ENCODE measurements at places on chromosomes 3 and 15.

DNA sequence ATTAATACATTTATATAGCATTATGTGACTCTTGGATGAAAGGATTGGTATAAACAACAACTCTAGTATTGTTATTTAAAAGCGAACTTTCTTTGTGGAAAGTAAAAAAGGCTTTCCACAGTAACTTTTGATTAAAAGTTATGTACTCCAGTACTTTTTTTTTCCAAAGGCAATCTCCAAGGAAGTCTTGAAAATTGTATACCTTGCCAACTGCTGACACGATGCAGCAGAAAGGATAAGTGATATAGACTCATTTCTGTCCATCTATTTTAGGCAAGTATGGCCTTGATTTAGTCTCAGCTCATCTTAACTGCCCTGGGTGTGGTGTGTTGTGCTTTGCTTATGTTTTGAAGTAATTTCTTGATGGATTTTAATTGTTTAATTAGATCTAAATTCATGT is 79.7 kb downstream of the OTOL1 start:
- no peak for DNase-seq

DNA sequence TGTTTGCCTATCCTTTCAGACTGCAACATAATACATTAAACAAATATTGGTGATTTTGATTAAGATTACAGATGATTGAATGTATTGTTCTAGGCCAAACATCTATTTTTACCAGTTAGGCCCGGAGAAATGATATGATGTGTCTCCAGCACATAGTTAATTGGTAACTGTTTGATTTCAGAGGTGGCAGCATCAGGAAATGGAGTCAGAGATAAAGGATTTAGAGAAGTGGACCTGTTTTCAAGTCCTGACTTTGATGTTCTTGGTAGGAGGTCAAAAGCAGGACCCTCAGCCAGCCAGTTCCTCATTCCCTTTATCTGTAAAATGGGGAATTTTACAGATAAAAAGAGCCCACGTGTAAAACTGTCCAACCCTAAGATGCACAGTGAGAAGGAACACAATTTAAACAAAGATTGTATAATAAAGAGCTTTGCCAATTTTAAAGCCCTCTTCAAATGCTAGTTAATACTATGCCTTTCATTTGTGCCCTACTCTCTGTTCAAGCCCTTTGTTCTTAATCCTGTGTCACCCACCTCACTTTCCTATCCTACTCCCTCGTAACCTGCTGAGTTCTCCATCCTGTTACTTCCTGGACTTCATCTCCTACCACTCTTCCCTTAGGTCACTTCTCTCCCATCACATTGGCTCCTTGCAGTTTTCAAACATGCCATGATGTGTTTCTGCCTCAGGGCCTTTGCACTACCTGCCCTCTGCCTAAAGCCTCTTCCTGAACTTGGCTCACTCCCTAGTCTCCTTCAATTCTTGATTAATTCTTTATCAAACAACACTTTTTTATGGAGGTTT is 2.5 kb downstream of the TMEM212 start:
- no peak for DNase-seq

DNA sequence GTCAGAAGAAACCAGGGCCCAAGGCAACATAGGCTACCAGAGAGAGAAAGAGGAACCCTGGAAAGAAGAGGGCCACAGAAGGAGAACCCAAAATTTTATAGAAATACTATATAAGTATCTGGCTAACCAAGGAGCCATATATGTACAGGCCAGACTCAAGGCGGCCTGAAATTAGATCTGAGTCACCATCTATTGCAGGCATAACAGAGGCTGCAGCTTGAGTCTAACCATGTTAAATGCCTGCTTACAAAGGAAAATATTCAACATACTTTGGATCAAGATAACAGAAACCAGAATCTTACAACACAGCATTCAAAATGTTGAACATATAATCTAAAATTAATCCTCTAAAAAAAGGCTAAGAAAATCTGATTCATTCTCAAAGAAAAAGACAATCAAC is 23.1 kb downstream of the IGSF11 start:
- no peak for DNase-seq

DNA sequence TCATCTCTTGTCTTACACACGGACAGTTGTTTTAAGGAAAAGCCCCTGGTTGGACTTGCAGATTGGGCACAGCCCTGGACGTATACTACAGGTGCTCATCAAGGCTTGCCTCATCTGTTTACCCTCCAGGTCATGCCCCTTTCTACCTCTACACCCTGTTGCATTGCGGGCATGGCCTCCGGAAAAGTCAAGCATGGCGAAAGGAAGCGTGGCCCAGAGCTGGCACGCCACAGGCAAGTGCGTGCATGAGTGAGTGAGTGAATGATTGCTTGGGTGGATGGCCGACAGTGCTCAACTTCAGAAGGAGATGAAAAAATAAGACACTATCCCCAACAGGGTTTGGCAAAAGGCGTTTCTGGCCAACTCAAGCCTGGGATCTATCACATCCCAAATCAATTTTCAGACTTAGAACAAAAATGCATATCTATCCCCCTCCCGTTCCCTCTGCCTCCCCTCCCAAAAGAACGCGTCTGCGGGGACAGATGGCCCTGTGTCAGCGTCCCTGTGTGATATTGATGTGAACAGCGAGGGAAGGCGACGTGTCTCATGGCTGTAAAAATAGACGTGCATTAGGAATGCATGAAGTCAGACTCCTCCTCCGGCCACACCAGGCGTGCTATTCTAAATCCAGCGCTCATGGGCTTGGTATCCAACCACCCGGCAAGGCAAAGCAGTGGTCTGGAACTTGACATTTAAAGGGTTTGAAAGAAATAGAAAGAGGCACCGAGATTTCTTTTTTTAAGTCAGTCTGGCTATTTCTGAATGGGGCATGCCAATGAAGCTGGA is 96.0 kb downstream of the RPLP1 start:
- DNase-seq: no peak

DNA sequence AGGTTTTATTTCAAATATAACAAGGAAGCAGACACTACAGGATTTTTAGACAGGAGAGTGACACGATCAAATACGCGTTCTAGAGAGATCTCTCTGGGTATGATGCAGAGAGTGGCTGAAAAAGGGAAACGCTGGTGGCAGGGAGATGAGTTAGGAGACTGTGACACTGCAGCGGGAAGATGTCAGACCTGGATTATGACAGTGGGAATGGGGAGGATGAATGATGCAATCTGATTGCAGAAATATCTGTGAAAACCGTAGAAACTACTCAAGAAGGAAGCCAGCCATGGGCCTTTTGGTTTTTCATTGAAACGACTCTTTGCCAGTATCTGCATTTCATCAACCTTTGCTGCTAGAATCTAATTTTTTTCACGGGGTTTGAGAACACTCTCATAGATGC is 157.9 kb downstream of the FAM43A start:
- no peak for DNase-seq

GRCh38 chr3:72210261-72210660 is 425.3 kb upstream of the PROK2 start:
- no peak for DNase-seq

DNA sequence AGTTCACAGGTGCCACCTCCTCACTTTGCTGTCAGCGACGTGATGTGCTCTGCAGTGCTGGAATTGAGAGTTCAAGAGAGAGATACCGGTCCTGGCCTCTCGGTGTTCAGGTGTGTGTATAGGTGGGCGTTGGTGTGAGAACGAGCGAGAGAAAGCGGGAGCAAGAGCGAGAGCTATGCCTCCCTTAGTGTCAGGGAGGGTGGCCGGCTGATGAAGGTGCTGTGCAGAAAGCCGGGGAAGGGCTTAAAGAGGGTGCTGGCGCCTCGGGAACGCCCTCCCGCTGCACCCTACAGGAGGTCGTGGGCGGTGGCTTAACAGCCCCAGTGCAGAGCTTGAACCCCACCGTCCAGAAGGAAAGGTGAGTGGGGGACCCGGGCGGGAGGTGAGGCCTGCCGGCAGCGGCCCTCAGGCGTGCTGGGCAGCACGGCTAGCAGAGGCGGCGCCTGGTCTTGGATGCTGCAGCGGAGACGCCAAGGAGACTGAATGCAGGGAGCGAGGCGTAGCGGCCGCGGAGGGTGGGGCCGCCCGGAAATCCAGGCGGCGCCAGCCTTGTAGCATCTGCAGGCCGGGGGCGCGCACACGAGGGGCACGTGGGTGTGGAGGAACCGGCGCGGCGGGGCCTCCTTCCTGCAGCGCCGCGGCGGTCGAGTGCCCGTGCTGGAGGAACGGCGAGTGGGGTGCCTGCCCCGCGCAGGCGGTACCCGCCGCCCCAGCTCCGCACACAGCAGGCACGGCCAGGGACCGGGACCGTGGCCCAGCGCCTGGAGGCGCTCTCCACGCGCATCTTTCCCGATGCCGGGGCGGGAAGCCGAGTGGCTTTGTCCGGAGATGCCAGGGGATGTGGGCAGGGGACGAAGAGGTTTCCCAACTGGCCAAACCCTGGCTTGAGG is 246.8 kb upstream of the TOPAZ1 start:
- DNase-seq: no peak

- DNase-seq: no peak
Observed at GRCh38 chr15:28934645-28935044, 48.9 kb downstream of the APBA2 start.

DNA sequence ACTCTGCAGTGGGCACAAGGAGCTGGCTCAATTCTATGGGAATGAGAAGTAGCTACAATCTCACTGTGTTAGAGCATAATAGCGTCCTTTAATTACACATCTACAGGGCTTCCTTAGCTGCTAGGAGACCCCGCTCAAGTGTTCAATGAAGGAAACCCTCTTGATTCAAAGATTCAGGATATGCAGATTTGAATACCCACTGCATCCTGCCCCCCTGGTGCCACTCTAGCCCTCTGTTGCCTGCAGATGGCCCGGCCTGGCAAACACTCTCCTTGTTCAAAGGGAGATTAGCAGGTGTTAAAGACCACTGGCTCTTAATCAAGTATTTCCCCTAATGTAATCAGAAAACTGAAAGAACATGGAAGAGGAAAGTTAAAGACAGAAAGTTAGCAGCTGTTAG is 356.6 kb downstream of the VGLL3 start:
- no peak for DNase-seq

DNA sequence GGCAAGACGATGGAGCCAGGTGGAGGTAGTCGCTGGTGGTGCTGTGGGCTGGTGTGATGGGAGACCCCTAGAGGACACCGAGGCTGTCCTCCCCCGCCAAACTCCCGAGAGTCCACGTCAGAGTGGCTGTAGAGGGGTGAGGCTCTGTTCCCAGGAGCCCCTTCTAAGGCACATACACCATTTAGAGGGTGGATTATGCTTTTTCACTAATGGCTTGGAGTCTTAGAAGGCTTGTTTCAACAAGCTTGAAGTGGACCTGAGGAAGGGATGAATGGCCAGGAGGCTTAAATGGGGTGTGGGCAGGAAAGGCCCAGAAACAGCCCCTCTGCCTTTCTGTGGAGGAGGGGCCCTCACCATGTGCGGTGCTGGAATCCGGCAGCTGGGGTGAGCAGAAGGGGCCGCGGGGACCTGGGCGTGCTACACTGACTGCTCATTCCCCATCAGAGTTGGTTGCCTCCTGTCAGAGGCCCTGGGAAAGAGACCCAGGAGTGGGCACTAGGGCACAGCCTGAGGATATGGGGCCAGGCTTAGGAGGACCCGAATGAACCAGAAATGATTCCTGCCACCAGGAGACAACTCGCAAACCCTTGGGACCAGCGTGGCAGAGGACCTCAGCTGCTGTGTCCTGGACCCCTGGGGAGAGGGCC is 66.2 kb downstream of the FEM1B start:
- no peak for DNase-seq

DNA sequence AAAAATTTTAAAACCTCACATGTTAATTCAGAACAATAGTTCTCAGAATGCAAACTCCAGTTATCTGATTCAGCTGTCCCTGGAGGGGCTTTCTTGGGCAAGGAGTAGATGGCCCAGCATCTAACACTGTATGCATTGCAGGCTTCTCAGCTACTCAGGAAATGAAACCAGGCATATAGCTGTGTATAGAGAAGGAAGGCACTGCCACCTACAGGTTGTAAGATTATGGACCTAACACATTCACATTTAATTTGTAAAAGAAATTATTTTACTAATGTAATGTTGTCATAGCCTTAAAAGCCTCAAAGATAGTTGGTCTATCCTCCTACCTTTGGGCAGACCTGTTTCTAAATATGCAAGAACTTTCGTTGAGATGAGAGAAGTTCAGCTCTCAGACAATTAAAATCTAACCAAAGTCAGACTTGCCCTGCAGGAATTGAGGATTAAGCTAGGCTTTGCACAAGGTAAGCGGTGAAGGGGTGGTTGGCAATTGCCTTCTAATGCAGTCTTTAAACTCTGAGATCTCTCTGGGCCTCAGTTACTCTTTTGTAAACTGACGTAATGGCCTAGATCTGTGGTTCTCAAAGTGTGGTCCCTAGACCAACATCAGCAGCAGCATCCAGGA is 132.8 kb upstream of the SLC24A5 start:
- DNase-seq: no peak

Measured in effector memory CD4-positive, alpha-beta T cell (primary cell).